Cardiac muscle cell (in vitro differentiated cells and primary cell): ENCODE measurements at places on chromosomes 2 and 18.

DNA sequence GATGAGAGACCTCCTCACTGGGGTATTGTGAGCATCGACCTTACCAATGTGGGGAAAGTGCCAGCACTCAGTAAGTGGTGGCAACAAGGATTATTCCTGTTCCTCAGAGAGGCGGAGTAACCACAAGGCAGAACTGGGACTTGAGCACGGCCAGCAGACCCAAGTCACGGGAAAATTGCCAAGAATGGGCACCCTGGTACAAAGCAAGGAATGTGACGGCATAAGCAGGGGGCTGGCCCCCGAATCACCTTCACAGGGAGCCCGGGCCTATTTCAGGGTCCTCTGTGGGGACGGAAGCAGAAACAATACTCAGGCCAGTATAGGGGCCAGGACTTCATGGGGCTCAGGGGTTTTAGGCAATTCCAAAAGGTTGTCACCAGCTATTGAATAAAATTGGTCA lies 25.4 kb downstream of the CENPA start:
- no peak for DNase-seq

DNA sequence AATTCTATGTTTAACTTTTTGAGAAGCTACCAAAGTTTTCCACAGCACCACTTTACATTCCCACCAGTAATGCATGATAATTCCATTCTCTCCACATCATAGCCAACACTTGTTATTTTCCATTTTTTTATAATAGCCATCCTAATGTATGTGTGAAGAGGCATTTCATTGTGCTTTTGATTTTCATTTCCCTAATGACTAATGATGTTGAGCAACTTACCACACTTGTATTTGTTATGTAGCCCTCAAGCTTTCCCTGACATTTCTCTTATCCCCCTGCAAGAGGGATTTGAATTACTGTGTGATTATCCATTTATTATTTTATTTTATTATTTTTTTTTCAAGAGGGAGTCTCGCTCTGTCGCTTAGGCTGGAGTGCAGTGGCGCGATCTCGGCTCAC lies 23.6 kb upstream of the SOS1 start:
- no peak for DNase-seq

GRCh38 chr2:161709428-161709827 lies 85.2 kb downstream of the SLC4A10 start:
- DNase-seq = no peak

GRCh38 chr2:190670182-190670946 lies 21.5 kb downstream of the NAB1 start:
- no peak for DNase-seq

- no peak for DNase-seq
Observed at GRCh38 chr2:208820014-208820688, 413.6 kb downstream of the PTH2R start.

GRCh38 chr2:71275939-71276310 lies 49.0 kb upstream of the PAIP2B start:
- DNase-seq = no peak

DNA sequence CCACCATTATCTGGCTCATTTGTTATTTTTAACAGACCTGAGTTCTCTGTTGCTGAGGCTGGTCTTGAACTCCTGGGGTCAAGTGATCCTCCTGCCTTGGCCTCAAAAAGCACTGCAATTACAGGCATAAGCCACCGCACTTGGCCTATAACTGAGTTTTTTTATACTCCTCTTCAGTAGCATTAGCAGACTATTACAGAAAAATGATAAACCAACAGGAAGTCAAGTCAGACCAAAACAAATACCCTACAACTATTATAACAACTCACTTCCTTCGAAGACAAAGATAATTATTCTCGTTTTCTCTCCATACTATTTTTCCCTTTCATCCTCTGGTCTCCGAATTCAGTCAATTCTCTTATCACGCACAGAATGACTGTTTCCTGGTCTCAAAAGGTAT lies 78.2 kb downstream of the MEMO1 start:
- DNase-seq = no peak

DNA sequence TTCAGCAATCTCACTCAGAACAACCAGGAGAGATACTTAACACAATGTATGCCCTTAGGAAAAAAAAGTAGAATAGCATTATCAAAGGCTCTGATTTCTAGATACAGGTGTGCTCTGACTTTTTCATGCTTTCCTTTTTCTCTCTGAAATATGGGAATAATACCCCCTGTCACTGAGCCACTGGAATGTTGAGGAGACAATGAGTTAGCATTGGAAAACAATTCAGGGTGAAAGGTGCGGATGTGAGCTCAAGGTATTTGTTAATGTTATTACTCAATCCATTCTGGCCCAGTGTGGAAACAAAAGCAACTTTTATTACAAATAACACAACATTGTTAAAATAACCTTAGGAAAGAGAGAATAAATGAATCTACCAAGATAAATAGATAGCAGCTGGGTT lies 228.0 kb downstream of the IKZF2 start:
- DNase-seq = no peak

DNA sequence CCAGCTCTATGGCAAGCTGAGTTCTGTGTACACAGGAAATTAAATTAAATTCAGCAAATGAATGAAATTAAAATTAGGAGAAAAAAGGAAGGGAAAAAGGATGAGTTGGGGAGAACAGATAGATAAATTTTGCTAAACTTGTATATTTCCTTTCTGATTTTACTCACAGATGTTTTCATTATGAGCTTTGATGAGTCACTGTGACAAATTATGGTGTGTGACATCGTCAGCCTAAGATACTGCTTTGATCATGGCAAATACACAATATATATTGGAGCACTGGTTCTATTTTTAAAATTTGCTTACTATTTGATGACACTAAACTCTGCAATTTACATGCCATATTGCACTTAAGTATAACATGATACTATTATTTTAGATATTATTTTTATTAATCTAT lies 464.6 kb upstream of the SPHKAP start:
- DNase-seq = no peak

DNA sequence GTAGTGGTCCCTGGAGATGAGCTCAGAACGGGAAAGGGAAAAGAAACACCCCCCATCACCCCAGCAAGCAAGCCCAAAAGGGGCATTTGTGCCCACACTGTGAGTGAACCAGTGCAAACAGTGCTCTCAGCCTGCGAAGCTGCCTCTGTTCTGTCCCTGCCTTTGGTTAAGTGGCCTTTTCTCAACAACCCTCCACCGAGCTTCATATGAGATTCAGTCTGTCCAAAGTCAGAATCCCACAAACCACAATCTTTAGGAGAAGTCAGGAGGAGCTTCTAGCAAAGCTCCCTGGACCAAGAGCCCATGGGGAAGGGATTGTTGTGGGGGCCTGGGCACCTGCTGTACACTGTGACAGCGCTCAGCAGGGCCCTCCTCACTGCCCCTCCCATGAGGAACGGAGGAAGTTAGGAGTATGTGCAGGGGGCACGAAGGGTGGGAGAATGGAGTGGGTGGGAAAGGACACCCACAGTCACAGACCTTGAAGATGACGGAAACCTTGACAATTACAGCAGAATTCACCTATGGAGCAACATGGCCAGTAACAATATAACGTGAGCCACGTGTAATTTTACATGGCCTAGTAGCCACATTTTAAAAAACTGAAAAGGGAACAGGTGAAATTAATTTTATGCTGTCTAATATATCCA lies 119.5 kb downstream of the SMAD7 start:
- no peak for DNase-seq

DNA sequence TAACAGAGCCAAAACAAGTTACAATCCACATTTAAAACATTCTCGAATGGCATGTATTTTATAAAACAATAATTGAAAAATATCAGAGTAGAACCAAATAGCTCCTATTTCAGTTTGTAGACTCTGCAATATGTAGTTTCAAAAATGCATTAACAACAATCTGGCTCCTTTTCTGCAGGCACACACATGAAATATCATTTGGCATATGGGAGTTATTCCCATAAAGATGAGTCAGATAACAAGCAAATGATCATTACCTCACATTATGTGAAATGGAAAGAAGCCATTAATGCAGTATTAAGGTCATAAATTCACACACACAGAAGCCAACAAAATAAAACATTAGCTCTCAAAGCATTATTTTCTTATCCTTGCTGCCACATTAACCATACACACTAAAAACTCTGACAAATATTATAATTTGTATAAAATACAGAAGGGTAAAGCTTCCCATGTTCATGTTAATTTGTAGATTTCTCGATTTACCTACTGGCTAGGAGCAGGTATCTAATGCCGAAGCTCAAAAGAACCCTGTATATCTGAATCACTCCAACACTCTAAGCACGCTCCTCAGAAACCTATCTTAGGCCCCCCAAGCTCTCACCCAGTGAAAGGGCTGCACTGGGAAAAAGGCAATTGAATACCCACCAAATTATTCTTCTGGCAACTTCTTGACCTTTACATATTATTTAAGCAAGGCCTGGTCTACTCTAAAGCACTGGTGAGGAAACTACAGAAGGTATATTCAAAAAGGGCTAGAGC lies 13.8 kb downstream of the NBAS start:
- no peak for DNase-seq

DNA sequence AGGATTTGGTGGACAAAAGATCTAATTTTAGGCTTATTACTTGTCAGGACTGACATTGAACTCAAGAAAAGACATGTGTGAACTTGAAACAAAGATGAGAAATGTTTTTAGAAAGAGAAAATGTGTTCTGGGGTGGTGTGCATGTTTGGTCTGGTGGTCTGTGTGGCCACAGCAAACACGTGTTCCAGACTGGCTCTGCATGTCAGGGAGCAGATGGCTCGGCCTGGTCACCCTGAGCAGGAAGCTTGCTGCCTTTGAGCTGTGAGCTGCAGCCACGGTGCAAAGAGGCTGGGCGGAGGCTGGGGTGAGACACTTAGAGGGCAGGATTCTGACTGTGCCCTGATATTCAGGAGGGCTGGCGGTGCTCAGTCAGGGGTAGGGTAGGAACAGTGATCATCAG lies 186.1 kb downstream of the CTIF start:
- no peak for DNase-seq

DNA sequence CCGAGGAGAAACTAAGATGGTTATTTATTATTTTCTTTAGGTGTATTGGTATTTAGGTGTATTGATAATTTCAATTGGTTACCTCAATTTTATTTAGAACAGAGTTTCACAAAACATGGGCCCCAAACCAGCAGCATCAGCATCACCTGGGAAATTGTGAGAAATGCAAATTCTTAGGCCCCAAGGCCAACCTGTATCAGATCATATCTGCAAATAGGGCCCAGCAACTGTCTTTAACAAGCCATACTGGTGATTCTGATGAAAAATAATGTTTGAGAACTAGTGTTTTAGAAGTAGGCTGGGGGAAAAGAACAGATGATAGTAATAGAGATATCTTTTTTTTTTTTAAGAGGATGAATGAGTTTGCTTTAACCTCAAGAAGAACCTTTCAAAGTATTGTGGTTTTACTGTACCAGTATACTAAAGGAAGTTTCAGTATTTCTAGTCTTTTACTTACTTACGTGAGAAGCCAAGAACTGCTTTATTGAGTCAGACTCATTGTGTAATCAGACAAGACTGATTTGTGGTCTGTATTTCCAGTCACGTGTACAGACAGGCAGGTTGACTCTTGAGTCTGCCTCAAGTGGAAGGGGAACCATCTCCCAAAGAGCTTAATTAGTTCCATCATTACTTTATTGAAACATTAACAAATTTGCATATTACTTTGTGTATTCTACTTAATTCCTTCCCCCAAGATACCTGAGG lies 60.4 kb upstream of the GAREM1 start:
- peak; percentile 64 for DNase-seq

GRCh38 chr18:60568220-60568619 lies 195.6 kb upstream of the MC4R start:
- no peak for DNase-seq

- DNase-seq = no peak
Observed at GRCh38 chr2:14743861-14744260, 111.3 kb downstream of the LRATD1 start.

DNA sequence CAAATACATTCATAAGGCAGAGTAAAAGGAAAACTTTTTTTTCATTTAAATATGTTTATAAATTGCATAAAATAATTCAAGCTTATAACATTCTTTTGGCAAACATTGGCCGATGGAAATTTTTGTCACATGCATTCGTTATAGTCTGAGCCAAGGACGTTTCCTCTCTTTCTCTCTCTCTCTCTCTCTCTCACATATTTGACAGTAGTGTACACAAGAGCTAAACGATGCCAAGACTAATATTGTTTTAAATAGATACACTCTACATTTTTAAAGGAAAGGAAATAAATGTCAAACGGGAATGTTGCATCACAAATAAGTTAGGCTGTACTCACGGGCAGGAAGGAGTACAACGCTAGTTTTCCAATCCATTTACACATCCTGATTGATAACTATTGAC lies 251.1 kb upstream of the SMIM21 start:
- peak; percentile 54 for DNase-seq

DNA sequence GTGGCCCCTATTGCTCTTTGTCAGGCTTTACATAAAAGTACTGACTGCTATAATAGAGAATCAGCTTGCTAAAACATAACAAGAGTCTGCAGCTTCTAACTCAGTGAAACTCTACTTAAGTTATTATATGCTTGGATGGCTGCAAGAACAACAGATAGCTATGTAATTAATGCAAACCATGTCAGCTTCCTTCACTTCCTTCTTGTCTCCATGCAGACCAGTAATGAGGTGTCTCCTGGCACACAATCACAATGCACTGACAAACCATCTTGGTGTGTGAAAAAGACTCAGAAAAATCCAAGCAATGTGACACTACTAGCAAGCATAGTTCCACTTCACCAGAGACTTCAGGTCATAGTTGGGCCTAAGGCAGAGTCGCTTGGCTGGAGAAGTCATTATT lies 2068.9 kb upstream of the PIK3C3 start:
- no peak for DNase-seq

GRCh38 chr2:64748147-64748546 lies 94.4 kb upstream of the SERTAD2 start:
- no peak for DNase-seq

- DNase-seq = no peak
Observed at GRCh38 chr2:4336864-4337263, 633.5 kb downstream of the DCDC2C start.

- no peak for DNase-seq
Observed at GRCh38 chr2:37892436-37893114, 32.5 kb upstream of the RMDN2 start.

GRCh38 chr2:240290432-240291336 lies 144.8 kb upstream of the GPC1 start:
- no peak for DNase-seq

DNA sequence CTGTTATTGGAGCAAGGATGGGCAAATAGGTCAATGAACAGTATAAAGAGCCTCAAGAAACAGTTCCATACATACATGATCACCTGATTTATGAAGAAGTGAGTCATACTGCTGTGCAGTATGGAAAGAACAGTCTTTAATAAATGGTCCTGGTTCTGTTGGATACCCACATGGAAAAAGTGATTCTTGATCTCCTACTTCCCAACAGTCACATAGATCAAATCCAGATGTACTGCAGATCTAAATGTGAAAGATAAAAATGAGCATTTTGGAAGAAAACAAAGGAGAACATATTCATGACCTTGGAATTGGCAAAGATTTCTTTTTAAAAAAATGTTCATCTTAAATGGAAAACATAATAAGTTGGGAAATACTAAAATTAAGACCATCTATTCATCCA lies 75.8 kb downstream of the CCDC148 start:
- DNase-seq = no peak

GRCh38 chr2:122263746-122264145 lies 508.3 kb downstream of the TSN start:
- no peak for DNase-seq

- DNase-seq = no peak
Observed at GRCh38 chr2:45833968-45834344, 182.5 kb downstream of the PRKCE start.

GRCh38 chr2:232386740-232387450 lies 8.3 kb downstream of the ALPP start:
- peak; percentile 38 for DNase-seq
